Psoas muscle (tissue), 8 donors: ENCODE measurements at places on chromosomes 2 and 18.

GRCh38 chr2:38602732-38603401 is at the start of gene HNRNPLL:
Gene HNRNPLL (minus strand): TSS chr2:38602928. CDS start chr2:38602626, 302 bp downstream.
- H3K27ac ChIP-seq = peak within 1 kb of the TSS; percentile 97
- peak; percentile 99 for DNase-seq
- H3K4me1 ChIP-seq = peaks cover 38% of the 10 kb centered on the region
- H3K4me3 ChIP-seq = peak within 1 kb of the TSS; percentile 80
- no peaks in the 10 kb centered on the region for H3K27me3 ChIP-seq

- no peaks in the 10 kb centered on the region for H3K36me3 ChIP-seq
- no peak overlapping the region for H3K4me3 ChIP-seq
- no peak for DNase-seq
- no peak overlapping the region for H3K27ac ChIP-seq
- H3K4me1 ChIP-seq = peaks cover 10% of the 10 kb centered on the region
- no peaks in the 10 kb centered on the region for H3K27me3 ChIP-seq
Measured at GRCh38 chr2:159119652-159120257, 151.3 kb downstream of the TANC1 start.

GRCh38 chr18:58850786-58851469 is 13.7 kb upstream of the ZNF532 start:
- no peak overlapping the region for H3K27ac ChIP-seq
- H3K27me3 ChIP-seq = no peaks in the 10 kb centered on the region
- peak; percentile 60 for DNase-seq
- H3K36me3 ChIP-seq = no peaks in the 10 kb centered on the region
- H3K4me1 ChIP-seq = peaks cover 14% of the 10 kb centered on the region

DNA sequence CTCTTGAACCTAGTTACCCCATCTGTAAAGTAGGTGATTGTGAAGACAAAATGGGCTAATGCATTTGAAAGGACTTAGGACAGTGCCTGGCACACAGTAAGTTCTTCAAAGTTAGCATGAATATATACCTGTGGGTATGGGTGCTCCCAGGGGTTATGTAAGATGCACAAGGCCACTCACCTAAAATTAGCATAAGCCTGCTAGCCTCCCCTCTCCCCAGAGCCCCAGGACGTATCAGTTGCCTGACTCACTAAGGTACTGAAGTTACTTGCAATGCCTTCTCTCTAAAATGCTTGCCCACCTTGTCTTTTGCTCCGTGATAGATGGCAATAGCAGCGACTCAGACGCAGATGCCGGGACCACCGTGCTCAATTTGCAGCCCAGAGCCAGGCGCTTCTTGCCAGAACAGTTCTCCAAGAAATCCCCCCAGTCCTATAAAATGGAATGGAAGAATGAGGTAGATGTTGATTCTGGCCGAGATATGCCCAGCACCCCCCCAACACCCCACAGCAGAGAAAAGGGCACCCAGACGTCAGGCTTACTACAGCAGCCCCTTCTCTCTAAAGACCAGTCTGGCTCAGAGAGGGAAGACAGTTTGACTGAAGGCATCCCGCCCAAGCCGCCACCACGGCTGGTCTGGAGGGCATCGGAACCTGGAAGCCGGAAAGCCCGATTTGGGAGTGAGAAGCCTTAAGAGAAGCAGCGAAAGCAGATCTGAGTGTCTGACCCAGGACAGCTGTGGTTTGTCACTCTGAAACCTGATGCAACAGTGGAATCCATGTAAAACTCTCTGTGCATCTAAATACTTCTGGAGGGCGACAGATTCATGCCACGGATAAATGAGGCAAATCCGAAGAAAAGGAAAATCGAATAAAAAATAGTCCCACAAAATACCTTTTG is 53.8 kb upstream of the TMEM182 start:
- H3K36me3 ChIP-seq = no peaks in the 10 kb centered on the region
- H3K4me3 ChIP-seq = no peak overlapping the region
- H3K27me3 ChIP-seq = no peaks in the 10 kb centered on the region
- H3K27ac ChIP-seq = no peak overlapping the region
- DNase-seq = no peak

DNA sequence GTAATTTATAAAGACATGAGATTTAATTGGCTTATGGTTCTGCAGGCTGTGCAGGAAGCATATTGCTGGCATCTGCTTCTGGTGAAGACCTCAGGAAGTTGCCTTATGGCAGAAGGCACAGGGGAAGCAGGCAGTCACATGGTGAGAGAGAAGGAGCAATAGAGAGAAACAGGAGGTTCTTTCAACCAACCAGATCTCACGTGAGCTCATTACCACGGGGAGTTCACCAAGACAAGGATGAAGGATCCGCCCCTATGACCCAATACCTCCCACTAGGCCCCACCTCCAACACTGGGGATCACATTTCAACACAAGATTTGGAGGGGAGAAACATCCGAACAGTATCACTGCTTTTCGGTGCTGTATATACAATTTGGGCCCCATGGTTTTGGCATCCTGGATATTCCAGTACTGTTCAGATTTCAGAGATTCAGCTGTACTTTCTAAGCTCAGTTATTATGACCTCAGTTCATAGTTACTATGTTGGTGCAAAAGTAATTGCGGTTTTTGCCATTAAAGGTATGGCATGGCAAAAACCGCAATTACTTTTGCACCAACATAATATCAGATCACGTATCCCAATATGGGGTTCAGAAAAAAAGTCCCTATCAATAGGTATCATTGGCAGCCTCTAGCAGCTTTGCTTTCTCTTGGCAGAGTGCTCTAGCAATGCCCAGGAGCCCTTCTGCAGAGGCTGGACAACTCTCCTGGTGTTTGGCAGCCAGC is 189.6 kb upstream of the SIX3 start:
- no peak overlapping the region for H3K27ac ChIP-seq
- no peaks in the 10 kb centered on the region for H3K27me3 ChIP-seq
- no peaks in the 10 kb centered on the region for H3K4me1 ChIP-seq
- no peak overlapping the region for H3K4me3 ChIP-seq

DNA sequence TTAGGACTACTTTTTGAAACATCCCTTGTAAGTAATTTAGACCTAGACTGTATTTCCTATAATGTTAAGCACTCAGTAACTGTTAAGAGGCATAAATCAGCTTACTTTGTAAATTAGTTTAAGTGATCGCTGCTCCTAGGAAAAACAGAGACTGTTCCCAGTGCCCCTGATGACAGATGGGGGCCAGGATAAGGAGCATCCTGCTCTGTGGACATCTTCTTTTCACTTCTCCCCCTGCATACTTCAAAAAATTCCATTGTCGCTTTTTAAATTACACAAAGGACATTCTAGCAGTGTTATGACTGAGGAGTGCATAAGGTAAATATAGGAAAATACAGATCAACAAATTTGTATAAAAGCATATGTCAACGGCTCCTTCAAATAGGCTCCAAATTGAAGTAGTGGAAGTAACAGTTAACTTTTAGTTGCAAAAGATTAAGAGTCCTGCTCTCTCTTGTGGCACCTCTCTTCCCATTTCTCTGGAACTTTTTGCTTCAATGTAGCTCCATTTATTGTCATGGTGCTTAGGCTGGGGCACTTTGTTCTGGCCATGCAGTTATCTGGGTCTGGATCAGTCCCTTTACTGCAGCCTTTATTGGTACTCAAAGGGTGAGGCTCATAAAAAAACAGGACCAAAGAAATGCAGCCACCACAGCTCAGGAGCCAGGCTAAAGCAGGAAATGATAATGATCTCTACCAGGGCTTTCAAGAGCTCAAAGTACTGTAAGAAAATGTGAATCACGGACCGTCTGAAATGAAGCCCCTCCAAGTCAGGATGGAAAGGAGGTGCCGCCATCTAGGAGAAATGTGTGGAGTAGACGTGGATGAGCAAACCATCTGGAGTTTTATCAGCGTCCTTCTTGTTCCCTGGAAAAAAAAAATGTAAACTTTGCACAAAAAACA is 162.1 kb upstream of the ZNF516 start:
- H3K4me3 ChIP-seq = no peak overlapping the region
- H3K27ac ChIP-seq = no peak overlapping the region
- no peaks in the 10 kb centered on the region for H3K4me1 ChIP-seq
- no peaks in the 10 kb centered on the region for H3K27me3 ChIP-seq

DNA sequence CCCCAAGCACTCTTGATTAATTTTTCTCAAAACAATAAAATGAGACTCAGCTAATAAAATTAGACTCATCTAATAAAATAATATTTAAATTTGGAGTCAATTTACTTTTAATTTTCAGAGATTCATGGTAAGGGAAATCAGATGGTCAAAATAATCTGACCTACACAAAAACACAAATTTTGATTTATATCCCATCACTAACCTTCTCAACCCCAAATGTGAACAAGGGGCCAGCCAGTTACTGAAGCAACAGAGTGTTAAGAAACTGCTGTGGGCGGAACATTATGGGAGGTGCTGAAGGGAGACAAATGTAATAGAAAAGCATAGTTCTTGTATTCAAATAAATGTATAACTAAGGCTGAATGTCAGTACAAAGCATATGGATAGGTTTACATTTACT is 28.5 kb upstream of the PPP3R1 start:
- H3K4me3 ChIP-seq = no peak overlapping the region
- no peak for DNase-seq
- H3K4me1 ChIP-seq = peaks cover 25% of the 10 kb centered on the region
- H3K27ac ChIP-seq = no peak overlapping the region
- H3K36me3 ChIP-seq = no peaks in the 10 kb centered on the region

DNA sequence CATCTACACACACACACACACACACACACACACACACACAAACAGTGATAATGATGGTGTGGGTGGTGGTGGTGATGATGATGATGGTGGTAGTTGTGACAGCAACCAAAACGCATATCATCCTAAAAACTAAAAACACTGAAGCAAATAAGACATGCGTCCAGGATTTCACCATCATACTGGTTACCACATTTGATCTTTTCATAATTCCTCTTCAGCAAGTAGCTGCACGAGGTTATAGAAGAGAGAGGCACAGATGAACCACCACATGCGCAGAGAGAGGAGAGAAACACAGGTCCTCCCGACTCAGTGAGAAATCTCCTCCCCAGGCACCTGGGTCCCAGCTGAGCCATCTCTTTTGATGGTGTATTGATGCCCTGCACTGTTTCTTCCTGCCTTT is 393.3 kb downstream of the METTL4 start:
- H3K27ac ChIP-seq = no peak overlapping the region
- no peak for DNase-seq
- no peaks in the 10 kb centered on the region for H3K27me3 ChIP-seq

DNA sequence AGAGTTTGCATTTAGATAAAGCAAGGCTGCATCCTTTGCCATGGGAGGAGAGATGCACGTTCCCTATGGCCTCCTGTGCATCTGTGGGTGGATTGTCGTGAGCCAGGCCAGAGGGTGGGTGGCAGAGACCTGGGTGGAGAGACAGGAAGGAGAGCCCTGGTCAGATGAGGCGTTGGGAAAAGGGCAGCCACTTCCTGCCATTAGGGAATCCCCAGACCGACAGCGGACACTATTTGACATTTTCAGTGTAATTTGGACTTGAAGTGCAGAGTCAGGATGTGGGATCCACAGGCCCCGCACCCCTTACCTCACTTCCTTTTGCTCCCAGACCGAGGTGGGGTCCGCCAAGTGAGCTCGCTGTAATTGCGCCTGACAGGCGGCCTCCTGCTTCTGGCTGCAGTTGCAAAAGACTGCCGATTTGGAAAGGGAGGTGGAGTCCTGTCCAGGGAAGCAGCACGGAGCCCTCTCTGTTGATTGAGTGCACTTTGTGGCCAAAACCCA is 150.0 kb downstream of the DYSF start:
- H3K4me3 ChIP-seq = no peak overlapping the region
- peak; percentile 34 for DNase-seq
- no peaks in the 10 kb centered on the region for H3K27me3 ChIP-seq
- no peak overlapping the region for H3K27ac ChIP-seq

- no peaks in the 10 kb centered on the region for H3K4me1 ChIP-seq
- H3K27ac ChIP-seq = no peak overlapping the region
- peaks cover 12% of the 10 kb centered on the region for H3K36me3 ChIP-seq
- DNase-seq = no peak
Measured at GRCh38 chr2:42618972-42619371, 50.5 kb downstream of the MTA3 start.

GRCh38 chr2:60476206-60476954 is 77.1 kb downstream of the BCL11A start:
- H3K27me3 ChIP-seq = no peaks in the 10 kb centered on the region
- no peaks in the 10 kb centered on the region for H3K36me3 ChIP-seq
- H3K4me1 ChIP-seq = no peaks in the 10 kb centered on the region
- no peak overlapping the region for H3K27ac ChIP-seq

- H3K36me3 ChIP-seq = no peaks in the 10 kb centered on the region
- no peak overlapping the region for H3K27ac ChIP-seq
- no peaks in the 10 kb centered on the region for H3K4me1 ChIP-seq
- H3K4me3 ChIP-seq = no peak overlapping the region
Measured at GRCh38 chr2:98663511-98664090, 55.2 kb downstream of the UNC50 start.

DNA sequence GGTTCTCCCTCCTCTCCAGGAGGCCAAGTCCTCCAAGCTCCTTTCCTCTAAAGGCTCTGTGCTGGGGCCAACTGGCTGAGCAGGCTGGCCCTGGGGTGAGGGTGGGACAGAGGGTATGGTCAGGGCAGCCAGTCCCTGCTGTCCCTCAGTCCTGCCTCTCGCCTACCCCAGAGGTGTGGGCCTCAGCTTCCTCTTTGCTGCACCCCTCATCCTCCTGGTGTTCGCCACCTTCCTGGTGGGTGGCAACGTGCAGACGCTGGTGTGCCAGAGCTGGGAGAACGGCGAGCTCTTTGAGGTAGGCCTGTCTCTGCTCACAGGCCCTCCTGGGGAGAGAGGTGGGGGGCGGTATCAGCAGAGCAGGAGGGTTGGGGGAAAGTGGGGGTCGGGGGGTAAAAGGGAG is 6.8 kb downstream of the PROM2 start:
- H3K27ac ChIP-seq = no peak overlapping the region
- H3K4me3 ChIP-seq = no peak overlapping the region
- H3K4me1 ChIP-seq = no peaks in the 10 kb centered on the region
- no peaks in the 10 kb centered on the region for H3K27me3 ChIP-seq
- H3K36me3 ChIP-seq = no peaks in the 10 kb centered on the region
- DNase-seq = no peak

DNA sequence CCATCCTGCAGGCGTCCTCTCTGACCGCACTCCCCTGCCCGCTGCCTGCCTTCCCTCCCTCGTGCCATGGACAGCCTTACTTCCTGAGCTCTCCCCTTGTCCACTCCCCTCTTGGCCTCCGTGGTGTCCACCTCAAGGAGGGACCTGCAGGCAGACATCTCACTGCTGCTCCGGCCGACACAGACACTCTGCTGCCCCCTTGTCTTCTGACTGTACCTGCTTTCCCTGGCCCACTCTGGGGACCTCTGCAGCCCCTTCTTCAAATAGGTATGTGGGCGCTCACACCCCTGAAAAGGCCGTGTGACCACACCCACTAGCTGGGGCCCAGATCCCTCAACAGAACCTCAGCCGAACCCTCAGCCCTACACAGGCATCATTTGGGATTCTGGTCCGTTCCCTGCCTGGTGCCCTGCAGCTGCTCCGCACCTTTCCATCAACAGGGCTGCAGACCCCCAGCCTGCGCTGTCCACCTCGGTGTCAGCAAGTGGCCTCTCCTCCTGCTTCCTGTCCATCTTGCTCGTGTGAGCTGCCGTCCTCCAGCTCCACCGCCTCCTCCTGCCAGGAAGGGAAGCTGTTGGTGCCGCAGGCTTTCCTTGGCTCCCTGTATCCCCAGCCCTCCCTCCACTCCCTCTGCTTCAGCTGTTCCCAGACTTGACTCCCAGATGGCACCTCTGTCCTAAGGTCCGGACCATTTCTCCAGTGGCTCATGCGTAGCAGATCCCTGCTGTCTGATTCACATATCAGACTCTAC is 94.1 kb downstream of the KLHL29 start:
- H3K4me1 ChIP-seq = no peaks in the 10 kb centered on the region
- H3K36me3 ChIP-seq = no peaks in the 10 kb centered on the region
- no peaks in the 10 kb centered on the region for H3K27me3 ChIP-seq
- no peak overlapping the region for H3K27ac ChIP-seq
